ENCODE measurements at places on chromosomes 12 and 14.

- no peak for DNase-seq
These were observed 385.9 kb downstream of the BMP4 start for GRCh38 chr14:53570411-53571387.

DNA sequence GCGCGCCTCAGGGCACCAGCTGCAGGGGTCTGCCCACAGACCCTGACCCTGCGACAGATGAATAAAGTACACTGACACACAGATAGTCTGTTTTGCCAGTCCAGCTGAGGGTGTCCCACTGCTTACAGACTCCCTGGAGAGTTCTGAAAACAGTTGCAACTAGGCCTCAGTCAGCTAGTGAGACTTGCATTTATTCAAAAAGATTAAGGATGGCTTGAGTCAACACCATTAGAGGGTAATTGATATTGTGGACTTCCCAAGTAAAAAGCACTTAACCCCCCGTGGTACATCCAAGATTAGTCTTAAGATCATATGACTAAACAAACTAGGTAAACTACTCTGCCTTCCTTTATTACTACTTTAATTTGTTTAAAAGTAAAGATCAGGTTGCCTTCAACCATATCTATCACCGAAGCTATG, 11.1 kb upstream of the PSEN1 start:
- no peak for DNase-seq

DNA sequence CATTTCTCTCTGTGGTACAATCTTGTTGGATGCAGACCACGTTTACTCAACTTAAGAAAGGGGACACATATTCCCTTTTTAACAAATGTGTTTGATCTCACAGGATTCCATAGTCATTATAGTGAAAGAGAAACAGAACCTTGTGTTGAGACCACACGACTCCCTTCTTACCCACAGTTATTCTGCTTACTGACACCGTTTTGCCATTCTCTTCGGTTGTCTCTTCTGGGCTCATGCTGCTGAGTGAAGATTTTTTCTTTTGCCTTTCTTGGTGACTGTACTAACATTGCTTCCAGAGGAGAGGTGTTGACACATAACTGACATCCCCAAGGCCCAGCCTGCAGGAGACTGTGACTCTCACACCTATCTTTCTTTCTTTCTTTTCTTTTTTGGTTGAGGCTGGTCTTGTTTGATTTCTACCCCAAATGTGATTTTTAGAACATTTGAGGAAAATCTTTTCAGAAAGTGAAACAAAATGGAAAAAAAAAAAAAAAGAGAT, 61.2 kb upstream of the OTOGL start:
- no peak for DNase-seq

- DNase-seq, result no peak
These were observed 774.9 kb upstream of the NOVA1 start for GRCh38 chr14:27372771-27373170.

DNA sequence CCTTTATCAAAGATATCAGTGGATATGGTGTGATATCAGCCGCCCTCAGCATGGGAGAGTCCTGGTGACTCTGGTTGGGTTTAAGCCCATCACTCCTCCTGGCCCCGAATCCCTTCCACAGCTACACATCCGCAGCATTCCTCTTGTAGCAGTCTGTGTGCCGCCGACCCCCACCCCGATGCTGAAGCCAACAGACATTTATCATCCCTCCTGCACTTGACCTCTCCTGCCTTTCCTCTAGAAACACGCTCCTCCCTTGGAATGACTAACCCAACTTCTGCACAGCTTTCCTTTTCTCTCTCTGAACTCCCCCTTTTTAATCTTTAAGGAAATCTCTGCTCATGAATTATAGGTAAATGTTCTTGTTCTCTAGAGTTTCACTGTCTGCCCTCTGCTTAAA, 250.9 kb upstream of the FOXN3 start:
- DNase-seq, result no peak
